HFF-Myc (cell line): ENCODE measurements at places on chromosomes 12 and 14.
A peak's percentile ranks its signal among the peaks of the same experiment; 100 is the strongest.

- DNase-seq, result no peak
Measured at GRCh38 chr12:88763536-88764100, 183.3 kb upstream of the KITLG start.

DNA sequence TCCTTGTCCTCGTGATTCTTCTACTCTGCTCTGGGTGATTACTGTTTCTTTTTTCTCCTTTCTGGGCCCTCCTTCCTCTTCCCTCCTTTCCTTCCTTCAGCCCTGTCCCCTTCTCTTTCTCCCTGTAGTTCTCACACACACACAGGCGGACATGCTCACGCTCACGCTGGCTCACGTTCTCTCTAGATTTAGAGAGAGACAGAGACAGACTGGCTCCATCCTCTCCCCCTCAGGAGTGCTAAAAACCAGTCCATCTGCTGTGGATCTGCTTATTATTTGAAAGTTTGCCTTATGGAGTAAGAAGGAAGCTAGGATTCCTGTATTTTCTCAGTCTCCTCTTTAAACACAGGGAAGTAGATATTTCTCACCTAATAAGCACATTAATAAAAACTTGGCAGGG, 48.1 kb downstream of the KCNA1 start:
- no peak for DNase-seq

DNA sequence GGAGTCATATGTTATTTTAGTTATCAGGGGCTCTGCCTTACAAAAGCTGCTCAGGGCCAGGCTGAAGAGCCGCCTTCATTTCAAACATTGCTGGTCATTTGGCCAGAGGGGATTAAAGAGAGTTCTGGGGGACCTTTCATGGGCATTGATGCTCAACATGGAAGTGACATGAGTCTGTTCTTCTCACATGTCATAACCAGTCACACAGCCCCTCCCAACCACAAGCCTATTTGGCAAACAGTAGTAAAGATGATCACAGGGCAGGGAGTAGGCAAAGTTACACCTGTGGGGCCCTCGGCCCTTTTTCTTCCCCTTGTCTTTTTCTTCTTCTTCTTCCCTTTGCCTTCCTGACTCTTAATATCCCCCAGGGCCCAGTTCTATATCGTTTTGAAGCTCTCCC, 33.3 kb downstream of the CFAP54 start:
- no peak for DNase-seq

DNA sequence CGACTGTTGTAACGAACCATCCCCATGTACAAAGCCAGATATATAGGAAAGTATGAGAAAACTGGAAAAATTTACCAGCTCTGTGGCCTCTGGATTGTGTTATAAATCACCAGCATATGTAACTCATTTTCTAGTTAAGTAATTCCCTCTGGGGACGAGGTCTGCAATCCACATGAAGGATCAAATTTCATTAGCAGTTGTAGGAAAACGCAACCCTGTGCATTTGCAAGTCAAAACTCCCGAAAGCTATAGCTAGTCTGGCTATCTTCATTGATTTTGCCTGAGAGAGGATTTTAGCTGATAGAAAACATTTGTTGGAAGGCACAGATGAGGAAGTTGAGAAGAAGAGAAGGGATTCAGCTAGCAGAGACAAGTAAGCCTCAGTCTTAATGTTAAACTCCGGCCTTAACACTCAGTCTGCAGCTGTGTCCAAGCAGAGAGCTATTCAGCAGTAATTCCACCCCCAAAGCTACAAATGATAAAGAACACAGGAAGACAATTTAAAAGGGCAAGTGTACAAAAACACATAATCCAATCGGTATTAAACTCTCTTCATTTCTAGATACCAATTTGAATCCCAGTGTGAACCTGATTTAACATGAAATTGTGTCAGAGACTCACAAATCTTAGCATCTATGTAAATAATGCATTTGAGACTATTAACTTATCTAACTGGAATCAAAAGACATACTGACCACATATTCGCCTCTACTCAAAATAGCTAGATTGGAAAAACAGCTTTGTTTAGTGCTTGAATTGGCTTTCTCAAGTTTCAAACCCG, 54.2 kb upstream of the CERS5 start:
- peak; percentile 96 for DNase-seq

GRCh38 chr14:34997762-34998161, 15.0 kb downstream of the SRP54 start:
- no peak for DNase-seq

DNA sequence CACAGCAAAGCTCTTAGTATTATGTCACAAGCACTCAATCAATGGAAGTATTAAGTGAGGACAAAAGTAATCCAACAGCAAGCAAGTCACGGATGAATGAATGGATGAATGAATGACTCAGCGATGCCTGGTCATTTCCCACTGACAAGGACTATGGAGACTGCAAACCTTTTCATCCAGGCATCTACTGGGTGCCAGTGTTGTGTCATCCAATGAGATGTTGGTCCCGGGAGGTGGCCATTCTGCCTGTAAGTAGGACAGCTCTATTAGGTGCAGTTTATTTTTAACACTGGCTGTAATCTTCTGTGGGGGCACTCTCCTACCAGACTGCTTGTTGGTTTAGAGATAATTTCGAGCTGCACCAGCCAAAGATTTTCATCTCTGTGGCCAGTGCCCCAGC, 39.4 kb downstream of the STAB2 start:
- DNase-seq, result no peak

- no peak for DNase-seq
Measured at GRCh38 chr12:108784270-108784669, 53.0 kb upstream of the CORO1C start.

- no peak for DNase-seq
Measured at GRCh38 chr12:27493260-27493940, 30.6 kb upstream of the PPFIBP1 start.

GRCh38 chr12:132236129-132236929, 92.1 kb downstream of the NOC4L start:
- no peak for DNase-seq

DNA sequence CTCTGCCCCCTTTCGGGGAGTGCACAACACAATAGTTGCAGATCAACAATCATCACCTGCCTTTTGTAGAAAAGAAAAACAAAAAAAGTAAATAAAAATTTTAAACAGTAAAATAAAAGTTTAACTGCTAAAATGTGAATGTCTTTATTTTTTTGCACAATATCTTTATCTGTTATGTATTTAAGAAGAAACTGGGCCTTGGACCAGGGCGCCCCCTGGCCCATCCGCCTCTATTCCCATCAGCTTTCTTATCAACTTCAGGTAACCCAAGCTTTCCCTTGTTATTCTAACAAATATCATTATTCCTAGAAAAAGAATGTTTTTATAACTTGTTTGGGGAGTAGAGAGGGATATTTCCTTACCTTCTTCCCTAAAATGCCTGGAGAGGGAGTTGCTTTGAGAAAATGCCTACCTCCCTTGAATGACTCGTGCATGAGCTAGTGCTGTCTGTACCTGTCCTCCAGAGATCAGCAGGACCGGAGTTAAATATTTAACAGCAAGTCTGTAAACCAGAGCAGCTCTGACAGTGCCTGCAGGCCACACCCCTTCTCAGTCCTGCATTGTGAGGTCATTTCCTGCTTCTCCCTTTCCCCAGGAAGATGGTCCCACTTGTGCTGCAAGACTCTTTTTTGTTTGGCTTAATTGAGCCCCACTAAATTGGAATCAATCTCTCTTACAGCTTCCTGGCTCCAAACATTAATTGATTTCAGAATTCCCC, 192.8 kb upstream of the RGS6 start:
- DNase-seq, result no peak

GRCh38 chr12:115070313-115070712, 386.3 kb upstream of the TBX3 start:
- DNase-seq, result no peak

GRCh38 chr12:14284184-14284722, 81.2 kb upstream of the ATF7IP start:
- no peak for DNase-seq
